ENCODE measurements at places on chromosomes 5 and 9.
A peak's percentile ranks its signal among the peaks of the same experiment; 100 is the strongest.

- DNase-seq: no peak
Observed at GRCh38 chr5:123093111-123093600, 4.1 kb downstream of the PRDM6 start.

DNA sequence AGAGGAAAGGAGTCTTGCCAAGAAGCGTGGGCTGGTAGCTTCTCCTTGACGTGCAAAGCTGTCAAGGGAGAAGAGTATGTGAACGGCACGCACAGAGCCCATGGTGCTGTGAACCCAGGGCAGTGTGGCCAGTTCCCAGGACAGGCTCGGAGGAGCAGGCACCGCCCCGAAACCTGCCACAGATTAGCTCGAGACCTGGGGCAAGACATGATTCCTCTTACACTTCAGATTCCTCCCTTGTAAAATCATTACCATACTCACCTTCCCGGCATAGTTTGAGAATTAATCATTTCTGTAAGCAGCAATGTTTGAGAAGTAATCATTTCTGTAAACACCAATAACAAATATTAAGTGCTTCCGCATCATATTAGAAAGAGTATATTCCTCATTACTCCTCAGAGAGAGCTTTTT is 19.9 kb downstream of the GOLM1 start:
- no peak for DNase-seq

- DNase-seq: no peak
Observed at GRCh38 chr5:117473165-117473564, 898.5 kb upstream of the SEMA6A start.

GRCh38 chr5:168417731-168418429 is 68.4 kb upstream of the RARS1 start:
- DNase-seq: no peak

DNA sequence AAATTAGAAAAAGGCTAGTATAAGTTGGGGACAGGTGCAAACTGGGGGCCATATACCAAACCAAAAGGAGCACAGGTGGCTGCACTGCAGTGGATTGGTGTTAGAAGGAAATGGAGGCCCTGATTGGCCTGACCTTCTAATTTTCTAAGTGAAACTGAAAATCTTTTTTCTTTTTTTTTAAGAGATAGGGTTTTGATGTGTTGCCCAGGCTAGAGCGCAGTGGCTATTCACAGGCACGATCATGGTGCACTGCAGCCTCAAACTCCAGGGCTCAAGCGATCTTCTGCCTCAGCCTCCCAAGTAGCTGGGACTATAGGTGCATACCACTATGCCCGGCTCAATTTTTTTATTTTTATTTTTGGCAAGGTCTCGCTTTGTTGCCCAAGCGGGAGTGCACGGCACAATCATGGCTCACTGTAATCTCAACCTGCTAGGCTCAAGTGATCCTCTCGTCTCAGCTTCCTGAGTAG is 9.8 kb upstream of the CCDC69 start:
- DNase-seq: peak; percentile 81

DNA sequence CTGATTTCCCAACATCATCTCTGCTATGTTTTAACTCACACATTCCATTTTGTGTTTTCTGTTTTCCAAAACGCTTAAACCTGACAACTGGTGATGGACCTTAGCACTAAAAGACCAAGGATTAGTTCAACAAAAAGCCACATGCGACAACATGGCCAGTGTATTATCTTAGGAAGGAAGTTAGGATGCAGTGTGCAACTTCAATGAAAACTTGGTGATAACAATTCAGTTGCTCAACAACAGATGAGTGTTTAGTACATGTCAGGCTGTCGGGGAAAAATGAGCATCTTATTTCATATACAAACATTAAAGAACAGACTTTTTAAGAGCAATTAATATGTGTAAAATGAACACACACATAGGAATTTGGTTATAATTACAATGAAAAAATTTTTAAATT is 780.0 kb downstream of the SEMA5A start:
- no peak for DNase-seq

- no peak for DNase-seq
Observed at GRCh38 chr5:51802551-51803184, 419.4 kb downstream of the ISL1 start.

- no peak for DNase-seq
Observed at GRCh38 chr5:155094455-155094854, 80.9 kb downstream of the KIF4B start.

DNA sequence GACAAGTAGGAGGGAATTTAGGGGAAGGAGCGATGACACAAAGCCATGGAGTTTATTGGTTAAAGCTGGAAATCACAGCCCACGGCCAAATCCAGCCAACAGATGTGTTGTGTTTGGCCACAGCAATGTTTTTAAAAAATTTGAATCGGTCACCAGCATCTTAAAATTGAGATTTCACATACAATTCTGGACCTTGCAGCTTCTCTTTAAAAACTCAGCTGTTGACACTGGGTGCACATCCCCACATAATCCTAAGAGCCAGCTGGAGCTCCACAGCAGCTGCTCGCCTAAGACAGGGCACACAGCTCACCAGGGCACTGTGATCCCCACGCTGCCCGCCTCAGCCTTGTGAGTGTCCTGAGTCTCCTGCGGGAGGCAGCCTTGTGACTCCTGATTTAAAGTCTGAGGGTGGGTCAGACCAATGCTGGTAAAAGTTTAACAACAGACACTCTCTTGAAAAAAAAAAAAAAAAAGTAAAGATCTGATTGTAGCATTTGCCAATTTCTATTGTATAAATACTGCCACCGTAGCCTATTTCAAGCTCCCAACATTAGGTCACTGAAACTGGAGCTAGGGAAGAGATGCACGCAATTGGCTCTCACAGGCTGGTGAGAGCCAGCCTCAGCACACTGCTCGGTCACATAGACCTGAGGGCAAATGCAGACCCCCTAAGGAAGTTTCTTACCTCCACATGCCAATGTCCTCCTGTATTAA is 124.8 kb downstream of the HSD17B3 start:
- DNase-seq: no peak

DNA sequence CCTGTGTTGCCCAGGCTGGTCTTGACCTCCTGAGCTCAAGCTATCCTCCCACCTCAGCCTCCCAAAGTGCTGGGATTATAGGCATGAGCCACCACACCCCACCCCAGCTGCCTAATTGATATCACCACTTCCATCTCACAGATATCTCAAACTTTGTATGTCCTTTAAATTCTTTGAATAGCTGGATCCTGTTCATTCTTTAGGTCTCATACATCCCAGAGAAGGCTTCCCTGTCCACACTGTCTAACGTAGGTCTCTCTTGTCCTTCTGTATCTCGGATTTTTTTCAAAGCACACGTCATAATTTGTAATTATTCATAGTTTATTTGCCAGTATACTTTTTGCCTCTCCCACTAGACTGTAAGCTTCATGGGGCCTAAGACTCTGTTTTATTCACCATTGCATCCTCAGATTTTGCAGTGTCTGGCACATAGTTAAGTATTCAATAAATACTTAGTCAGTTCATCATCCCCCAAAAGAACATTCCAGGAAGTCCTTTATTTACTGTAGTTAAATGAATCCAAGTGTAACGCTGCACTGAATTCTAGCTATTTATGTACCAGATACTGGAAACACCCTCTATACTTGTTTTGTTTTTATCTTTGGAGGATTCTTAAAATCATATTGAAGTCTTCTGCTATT is 10.5 kb downstream of the ARSK start:
- DNase-seq: no peak

DNA sequence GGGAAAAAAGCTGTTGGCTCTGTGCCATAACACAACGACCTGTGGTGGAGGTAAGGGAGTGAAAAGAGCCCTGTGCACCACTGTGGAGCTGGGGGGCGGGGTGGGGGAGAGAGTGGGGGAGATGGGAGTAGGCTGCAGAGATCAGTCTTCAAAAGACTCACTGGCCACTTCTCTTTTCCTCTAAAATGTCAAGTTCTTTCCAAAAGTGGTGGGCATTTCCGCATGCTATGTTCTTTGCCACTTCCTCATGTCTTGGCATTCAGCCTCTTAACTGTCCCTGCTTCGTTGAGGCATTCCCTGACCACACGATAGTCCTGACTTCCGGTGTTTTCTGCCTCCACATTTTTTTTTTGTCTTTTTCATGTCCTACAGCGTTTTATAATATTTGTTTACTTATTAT is 2.4 kb upstream of the PPP2R2B start:
- no peak for DNase-seq

DNA sequence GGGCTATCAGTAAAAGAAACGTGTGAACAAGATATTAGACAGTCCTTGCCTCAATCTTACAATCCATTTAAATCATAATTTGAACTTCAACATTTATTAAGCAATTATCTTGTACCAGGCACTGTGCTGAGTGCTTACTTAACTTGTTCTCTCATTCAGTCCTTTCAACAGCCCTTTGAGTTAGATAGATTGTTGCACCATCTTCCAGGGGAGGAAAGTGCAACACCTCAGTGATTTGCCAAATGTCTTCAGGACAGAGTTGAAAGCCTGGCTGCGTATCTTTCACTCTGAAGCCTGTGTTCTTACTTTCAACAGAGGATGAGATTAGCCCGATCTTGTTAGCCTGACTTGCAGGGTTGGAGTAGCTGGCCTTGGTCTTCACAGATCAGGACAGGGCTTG is 34.2 kb upstream of the SUB1 start:
- no peak for DNase-seq

DNA sequence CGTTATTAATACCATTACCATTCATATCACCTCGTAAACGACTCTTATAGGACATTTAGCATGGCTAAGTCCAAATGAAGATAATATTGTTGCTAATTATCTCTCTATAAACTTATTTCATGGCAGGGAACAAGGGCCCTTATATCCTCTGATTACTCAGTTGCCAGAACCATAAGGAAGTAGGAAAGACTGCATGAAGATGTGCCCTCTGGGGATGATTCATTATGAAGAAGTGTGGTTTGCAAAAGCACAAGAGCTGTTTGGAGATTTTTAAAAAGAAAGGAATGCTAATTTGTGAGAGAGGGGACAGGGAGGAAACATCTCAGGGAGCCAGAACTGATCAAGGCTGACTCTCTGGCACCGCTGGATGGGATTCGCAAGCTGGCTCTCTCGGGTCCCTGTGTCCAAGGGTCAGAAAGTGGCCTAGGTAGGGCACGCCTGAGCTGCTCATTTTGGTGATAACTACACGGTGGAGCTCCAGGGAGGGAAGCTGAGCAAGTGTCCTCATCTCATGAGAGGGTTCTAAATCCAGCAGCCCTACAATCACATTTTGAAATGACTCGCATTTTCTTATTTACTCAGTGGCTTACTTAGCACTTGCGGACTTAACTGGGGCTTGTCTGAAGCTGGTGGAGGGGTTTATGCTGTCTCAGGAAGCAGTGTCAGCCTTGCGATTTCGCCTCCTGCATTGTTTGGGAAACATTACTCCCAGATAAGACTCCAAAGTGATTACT is 136.8 kb downstream of the C5orf15 start:
- no peak for DNase-seq

- DNase-seq: no peak
Observed at GRCh38 chr9:130741831-130742449, 48.4 kb downstream of the EXOSC2 start.

- no peak for DNase-seq
Observed at GRCh38 chr5:6412811-6413210, 34.5 kb upstream of the MED10 start.

- DNase-seq: no peak
Observed at GRCh38 chr9:2559192-2560152, 62.1 kb upstream of the VLDLR start.

DNA sequence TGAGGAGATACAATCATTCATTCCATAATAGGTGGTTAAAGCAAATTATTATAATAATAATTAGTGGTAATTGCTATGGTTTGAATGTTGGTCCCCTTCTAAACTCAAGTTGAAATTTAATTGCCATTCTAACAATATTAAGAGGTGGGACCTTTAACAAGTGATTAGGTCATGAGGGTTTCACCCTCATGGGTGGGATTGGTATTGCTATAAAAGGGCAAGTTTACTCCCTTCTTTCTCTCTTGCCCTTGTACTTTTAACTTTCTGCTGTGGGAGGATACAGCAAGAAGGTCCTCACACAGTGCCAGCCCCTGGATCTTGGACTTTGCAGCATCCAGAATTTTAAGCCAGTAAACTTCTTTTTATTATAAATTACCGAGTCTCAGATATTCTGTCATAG is 101.9 kb upstream of the PARP8 start:
- DNase-seq: no peak

- DNase-seq: no peak
Observed at GRCh38 chr5:128736553-128736952, 198.5 kb upstream of the FBN2 start.

Measured in GM12865 (cell line).